ENCODE measurements at places on chromosomes 3 and 15. TPM values are rescaled to one million over a fixed set of nuclear protein-coding genes. Genes with fewer than 3 reads are reported as not detected.
A peak's percentile ranks its signal among the peaks of the same experiment; 100 is the strongest.

DNA sequence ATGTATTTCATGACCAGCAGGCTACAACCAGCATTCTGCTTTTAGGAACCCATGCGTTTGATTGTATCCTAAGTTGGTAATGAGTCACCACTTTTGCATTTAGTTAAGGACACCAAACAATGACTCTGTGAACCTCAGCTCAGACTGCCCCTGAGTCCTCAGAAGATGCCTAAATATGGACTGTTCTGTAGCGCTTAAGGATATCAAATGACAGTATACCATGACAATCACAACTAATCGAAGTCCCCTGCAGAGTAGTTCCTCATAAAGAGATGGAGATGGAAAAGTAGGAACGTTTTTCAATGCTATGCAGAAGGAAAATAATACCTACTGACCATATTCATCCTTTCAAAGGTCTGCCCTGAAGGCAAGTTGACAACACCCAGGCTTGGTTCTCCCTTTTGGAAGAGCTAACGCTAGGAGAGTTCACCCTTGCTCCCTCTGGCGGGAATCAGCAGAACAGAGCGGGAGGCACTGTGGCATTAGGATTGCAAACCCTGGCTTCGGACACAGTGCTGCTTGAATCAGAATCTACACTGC is 508.6 kb downstream of the FHIT start:
- H3K4me1 ChIP-seq = peaks cover 27% of the 10 kb centered on the region
- DNase-seq = peak; percentile 25
- H3K27ac ChIP-seq = no peak overlapping the region
- no peaks in the 10 kb centered on the region for H3K36me3 ChIP-seq
- no peaks in the 10 kb centered on the region for H3K27me3 ChIP-seq
- no peak overlapping the region for H3K4me3 ChIP-seq

The DHX36 gene
- 30.3 TPM for total RNA-seq

DNA sequence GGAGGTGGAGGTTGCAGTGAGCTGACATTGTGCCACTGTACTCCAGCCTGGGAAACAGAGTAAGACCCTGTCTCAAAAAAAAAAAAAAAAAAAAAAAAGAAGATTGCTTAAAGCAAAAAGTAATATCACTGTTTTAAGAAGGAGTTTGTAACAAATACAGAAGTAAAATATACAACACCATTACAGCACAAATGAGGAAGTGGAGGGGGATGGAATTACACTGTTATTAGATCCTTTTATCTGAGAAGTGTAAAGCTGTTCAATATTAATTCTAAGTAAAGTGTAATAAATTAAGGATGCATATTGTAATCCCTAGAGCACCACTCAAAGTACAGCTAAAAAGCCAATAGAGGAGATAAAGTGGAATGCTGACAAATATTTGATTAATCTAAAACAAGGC is 47.0 kb upstream of the SNRPA1 start:
- no peaks in the 10 kb centered on the region for H3K4me1 ChIP-seq
- H3K27me3 ChIP-seq = no peaks in the 10 kb centered on the region
- H3K4me3 ChIP-seq = no peak overlapping the region
- no peak for DNase-seq

- H3K36me3 ChIP-seq = no peaks in the 10 kb centered on the region
- DNase-seq = no peak
- peak overlapping the region; percentile 75 for H3K4me3 ChIP-seq
- no peak overlapping the region for H3K27ac ChIP-seq
- H3K27me3 ChIP-seq = peaks cover 3% of the 10 kb centered on the region
Measured at GRCh38 chr3:161372321-161373260, 1.3 kb upstream of the SPTSSB start.

The PRICKLE2 gene
- total RNA-seq = 0.07 TPM

- H3K27me3 ChIP-seq = peaks cover 2% of the 10 kb centered on the region
- DNase-seq = no peak
- H3K4me1 ChIP-seq = no peaks in the 10 kb centered on the region
Measured at GRCh38 chr3:127454968-127455367, 135.6 kb downstream of the TPRA1 start.

- H3K4me3 ChIP-seq = no peak overlapping the region
- no peaks in the 10 kb centered on the region for H3K36me3 ChIP-seq
- DNase-seq = no peak
- peaks cover 27% of the 10 kb centered on the region for H3K4me1 ChIP-seq
- H3K27ac ChIP-seq = no peak overlapping the region
- H3K27me3 ChIP-seq = no peaks in the 10 kb centered on the region
Measured at GRCh38 chr3:49614936-49615335, 59.2 kb upstream of the APEH start.

DNA sequence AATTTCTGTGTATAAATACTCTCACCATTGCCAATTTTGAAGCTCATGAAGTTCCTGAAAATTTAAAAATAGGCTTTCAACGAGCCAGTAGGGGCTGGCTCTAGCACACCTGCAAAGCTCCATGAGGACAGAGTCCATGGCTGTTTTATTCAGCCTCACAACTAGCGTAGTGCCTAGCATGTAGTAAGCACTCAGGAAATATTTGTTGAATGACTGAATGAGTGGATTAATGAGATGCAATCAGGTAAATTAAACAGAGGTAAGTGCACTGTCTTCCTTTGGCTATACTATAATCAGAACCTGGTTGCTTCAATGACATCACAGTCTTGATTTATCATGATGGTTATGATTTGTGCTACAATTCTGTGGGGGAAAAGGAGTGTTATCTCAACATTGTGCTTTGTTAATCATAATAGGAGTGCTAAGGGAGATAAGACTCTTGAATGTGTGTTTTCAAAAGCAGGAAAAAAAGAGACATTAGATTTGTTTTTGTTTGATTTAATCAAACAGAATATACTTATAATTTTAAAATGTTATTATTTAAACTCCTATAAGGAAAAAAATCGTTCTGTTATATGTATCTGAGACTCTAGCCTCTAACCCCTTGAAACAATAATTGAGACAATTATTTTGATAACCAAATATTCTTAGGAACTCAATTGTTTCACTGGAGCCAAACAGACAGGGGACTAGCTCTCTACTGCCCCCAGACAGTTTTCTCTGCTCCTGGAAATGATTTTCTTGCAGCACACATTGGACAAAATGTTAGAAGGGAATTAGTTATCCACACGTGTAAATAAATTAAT is 171.7 kb upstream of the ATP11B start:
- H3K27me3 ChIP-seq = no peaks in the 10 kb centered on the region
- no peak overlapping the region for H3K4me3 ChIP-seq
- no peaks in the 10 kb centered on the region for H3K36me3 ChIP-seq
- H3K27ac ChIP-seq = no peak overlapping the region

DNA sequence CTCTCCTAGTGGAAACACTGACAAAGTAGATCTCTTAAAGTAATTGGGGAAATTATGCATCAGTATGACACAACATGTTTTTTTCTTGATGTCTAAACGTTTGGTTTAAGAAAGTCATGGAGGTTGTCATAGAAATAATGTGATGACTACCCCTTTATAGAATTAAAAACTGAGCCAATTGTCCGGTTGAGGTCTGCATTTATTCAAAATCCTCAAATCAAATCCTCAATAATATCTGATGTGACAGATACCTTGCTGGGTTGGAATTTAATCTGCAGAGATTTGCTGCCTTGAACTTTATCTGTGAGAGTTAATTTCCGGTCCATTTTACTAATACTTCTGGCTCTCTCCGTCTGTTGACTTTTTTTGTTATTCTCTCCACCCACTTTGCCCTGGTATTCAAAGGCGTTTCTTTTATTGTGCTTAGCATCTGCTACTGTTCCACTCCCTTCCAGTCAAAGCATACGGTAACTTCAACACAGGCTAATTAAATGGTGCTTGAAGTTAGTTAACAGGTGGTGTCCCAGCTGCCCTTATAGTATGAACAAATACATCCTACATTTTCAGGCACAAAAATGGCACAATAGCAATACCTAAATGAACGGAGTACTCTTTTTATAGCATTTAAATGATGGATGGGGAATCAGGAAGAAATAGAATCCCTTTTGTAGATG is 628.3 kb downstream of the ROBO1 start:
- no peak overlapping the region for H3K27ac ChIP-seq
- no peak for DNase-seq
- no peak overlapping the region for H3K4me3 ChIP-seq
- H3K27me3 ChIP-seq = no peaks in the 10 kb centered on the region
- no peaks in the 10 kb centered on the region for H3K4me1 ChIP-seq

DNA sequence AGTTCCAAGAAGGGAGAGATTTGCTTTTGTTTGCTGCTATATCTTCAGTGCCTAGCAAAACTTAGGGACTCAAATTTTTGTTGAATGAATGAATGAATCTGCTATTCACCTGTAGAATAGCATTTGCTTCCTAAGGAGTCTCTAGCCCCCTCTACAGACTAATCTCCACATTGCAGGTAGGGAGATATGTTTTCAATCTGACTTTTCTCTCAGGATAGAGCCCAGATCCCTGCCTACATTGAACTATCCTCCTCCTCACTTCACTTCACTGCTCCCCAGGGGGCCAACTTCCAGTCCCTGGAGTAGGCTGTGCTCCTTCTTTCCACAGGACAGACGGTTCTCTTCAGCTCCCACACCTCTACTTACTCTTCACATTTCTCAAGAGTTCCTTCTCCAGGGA is 81.9 kb upstream of the PTX3 start:
- no peaks in the 10 kb centered on the region for H3K4me1 ChIP-seq
- no peak overlapping the region for H3K27ac ChIP-seq
- no peak overlapping the region for H3K4me3 ChIP-seq
- no peak for DNase-seq
- H3K27me3 ChIP-seq = no peaks in the 10 kb centered on the region

The SHC4 gene
- 0.04 TPM for total RNA-seq

DNA sequence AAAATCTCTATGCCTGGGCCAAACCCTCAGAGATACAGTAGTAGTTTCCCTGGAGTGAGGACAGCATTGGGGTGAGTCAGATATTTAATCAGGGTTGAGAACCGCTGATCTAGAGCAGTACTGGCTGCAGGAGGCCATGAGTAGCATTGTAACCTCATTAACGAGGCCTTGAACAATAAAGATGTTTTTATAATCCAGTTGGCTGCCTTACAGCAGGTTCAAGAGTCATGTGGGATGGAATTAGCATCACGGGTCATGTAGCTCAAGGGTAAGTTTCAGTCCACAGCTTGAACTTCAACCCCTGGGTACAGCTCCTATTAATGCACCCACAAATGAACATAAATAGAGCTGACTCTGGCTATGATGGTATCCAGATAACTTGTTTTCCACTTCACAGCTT is 5.1 kb downstream of the HPS3 start:
- no peak overlapping the region for H3K4me3 ChIP-seq
- no peak overlapping the region for H3K27ac ChIP-seq
- no peaks in the 10 kb centered on the region for H3K27me3 ChIP-seq
- no peak for DNase-seq
- H3K4me1 ChIP-seq = peaks cover 40% of the 10 kb centered on the region
- H3K36me3 ChIP-seq = no peaks in the 10 kb centered on the region

GRCh38 chr15:74955017-74955416 is 1.6 kb downstream of the RPP25 start:
- peaks cover 18% of the 10 kb centered on the region for H3K4me1 ChIP-seq
- H3K27me3 ChIP-seq = peaks cover 48% of the 10 kb centered on the region
- no peak for DNase-seq
- H3K4me3 ChIP-seq = no peak overlapping the region
- H3K27ac ChIP-seq = no peak overlapping the region

DNA sequence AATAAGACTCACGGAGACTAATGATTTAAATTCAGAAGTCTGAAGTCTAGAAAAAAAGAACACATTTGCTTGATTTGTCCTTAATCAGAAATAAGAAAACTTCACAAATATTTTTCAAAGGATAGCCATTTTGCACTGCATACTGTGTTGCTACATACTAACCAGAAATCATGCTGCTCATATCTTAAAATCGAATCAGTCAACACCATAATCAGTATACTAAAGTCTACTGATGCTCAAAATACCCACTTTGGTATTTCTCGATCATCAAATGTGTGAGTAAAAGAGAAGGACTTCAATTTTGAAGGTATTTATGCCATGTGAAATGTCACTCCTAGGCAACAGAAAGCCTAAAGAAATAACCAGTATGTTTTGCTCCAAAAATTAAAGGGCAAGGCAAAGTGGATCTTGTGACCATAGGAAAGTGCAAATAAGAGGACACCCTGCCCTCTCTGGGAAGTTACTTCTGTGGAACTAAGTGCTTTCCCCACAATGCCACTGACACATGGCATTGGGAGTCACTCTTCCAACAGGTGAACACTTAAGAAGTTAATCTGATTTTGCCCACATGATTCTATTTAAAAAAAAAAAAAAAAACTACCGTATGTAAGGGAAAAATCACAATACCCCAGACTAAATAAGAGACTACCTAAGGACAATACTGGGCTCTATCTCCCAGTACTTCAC is 2.7 kb downstream of the LRIG1 start:
- no peaks in the 10 kb centered on the region for H3K36me3 ChIP-seq
- no peak for DNase-seq
- H3K27ac ChIP-seq = peak overlapping the region; percentile 13

The OR5K2 gene
- not detected for total RNA-seq

The A4GNT gene
- not detected for total RNA-seq
